ENCODE measurements at places on chromosomes 7 and 10.

GRCh38 chr7:128303643-128304042 is 40.1 kb downstream of the RBM28 start:
- no peak for DNase-seq

GRCh38 chr7:27250557-27251070 is 8.0 kb downstream of the EVX1 start:
- no peak for DNase-seq

- no peak for DNase-seq
These were observed 100.8 kb downstream of the ANLN start for GRCh38 chr7:36490419-36490830.

- no peak for DNase-seq
These were observed 200.4 kb downstream of the TAX1BP1 start for GRCh38 chr7:27940341-27940740.

DNA sequence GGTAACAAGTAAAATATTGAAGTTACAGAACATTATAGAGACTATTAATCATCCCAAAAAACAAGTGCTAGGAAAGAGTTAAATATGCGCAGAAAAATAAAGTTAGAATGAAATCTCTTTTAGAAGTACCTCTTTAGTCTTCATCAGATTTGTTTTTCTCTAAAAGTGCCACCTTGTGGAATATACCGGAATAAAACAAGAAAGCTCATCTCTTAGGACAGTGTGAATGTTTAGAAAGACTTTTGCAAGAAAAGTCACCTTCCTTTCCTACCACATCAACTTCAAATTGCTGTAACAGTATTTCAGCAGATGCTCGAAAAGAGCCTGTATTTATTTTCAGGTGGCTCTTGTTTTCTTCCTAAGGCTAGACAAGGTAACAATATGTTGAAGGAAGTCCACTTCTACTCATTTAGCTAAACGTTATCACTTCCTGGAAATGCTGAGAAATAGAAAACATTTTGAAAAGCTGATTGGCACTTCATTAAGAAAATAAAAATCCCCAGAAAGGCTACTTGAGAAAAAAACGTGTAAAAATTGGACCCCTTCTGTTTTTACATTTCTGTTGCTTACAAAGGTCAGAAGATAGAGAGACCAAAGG is 19.8 kb upstream of the FAM133B start:
- DNase-seq: no peak

DNA sequence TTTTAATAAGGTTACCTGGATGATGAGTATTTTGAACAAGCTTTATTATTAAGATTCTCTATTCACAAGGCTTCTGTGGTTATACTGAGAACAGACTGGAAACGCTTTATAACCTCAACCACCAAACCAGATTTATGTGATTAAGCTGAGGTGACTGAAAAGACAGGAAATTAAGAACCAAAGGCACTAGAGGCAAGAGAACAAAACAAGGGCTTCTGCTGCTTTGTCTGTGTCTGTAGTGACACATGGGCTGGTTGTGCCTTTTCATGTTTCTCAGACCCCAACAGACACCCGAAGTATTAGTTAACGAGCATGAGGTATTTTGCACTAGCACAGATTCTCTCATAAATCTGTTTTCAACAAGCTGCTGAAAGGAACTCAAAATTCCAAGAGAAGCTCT is 64.4 kb downstream of the RAPGEF5 start:
- no peak for DNase-seq

- DNase-seq: no peak
These were observed 156.8 kb upstream of the MAGI2 start for GRCh38 chr7:79610313-79610712.
